ENCODE measurements at places on chromosomes 12 and 14.

DNA sequence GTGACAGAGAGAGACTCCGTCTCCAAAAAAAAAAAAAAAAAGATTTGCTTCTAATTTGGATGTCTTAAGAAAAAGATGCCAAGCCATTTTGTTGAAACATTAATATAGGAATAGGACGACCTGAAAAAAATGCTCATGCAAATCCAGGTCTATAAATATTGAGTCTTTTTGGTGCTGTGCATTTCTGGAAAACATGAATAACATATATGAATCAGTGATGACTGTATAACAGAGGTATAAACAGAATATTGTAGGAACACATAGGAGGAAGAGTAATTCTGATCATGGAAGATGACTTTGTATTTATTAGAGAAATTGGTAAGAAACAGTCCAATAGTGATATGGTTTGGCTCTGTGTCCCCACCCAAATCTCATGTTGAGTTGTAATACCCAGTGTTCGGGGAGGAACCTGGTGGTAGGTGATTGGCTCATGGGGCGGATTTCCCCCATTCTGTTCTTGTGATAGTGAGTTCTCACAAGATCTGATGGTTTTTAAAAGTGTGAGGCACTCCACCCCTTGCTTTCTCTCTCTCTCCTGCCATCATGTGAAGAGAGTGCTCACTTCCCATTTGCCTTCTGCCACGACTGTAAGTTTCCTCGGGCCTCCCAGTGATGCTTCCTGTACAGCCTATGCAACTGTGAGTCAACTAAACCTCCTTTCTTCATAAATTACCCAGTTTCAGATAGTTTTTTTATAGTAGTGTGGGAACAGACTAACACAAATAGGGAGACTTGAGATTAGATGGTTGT is 3.0 kb upstream of the SRSF5 start:
- no peak for DNase-seq

DNA sequence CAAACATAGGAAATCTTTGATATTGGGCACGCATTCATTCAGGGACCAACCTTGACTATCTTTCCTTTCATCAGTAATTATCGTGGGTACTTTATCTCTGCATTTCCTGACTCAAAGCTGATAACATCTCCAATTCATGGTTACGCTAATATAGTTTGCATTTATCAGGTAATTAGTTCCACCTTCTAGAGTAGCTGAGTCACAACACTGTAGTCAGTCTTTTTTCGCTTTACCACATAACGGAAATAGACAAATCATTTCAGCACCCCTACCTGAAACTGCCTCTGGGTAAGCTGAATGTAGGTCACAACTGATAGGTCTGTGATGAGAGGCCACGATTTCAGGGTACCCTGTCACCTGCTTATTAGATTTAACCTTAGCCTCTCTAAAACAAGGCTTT is 36.7 kb upstream of the IL22 start:
- no peak for DNase-seq

- DNase-seq, result no peak
Measured at GRCh38 chr14:62952226-62952625, 93.0 kb downstream of the KCNH5 start.

DNA sequence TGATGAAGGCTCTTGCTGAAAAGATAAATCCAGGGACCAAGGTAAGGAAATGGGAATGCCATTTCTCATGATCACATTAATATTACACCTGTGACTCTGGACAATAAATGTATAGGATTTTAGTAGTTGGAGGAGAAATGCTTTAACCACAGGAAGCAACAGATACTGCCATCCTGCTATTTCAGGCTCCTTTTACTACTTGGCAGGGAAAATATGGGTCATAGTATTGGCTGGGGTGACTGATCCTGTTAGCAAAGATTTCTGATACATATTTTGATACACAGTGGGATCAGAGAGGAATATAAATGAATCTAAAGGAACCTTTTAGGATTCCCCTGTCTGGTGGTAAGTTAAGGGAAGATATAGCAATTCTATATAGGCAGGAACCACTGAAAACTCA is 115.0 kb downstream of the IGF1 start:
- DNase-seq, result no peak

- no peak for DNase-seq
Measured at GRCh38 chr12:91817517-91817916, 328.1 kb downstream of the BTG1 start.

GRCh38 chr12:126676434-126676833 is 1590.5 kb upstream of the TMEM132C start:
- DNase-seq, result no peak

DNA sequence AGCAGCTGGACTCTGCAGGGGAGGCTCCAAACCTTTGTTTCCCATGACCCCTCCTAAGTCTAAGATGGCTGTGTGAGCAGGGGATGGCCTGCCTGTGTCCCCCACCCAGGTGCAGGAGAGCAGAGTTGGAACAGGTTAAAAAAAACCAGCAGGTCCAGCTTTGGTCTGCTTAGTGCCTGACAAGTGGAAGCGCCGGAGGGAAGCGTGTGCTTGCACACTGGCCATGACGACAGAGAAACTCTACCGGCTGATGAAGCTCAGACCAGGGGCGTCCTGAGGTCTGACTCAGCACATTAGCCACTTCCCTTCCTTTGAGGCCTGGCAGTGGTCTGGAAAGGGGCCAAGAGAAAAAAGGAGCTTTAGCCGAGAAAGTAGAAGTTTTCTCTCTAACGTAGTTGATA is 280.1 kb downstream of the VRK1 start:
- DNase-seq, result no peak

DNA sequence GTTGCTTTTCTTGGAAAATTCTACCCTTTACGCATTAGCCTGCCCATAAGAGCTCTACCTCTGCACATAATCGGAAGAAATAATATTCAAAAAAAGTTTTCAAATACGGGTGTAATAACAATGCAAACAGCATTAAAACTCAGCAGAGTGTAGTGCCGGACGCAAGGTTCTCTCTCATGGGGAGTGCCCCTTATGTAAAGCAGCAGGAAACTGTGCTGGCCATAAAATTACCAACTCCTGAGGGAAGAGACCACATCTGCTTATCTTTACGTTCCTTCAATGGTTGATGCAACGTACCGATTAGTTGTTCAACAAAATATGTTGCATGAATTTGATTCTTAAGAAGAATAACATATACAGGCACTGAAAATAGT is 118.7 kb upstream of the TMCC3 start:
- DNase-seq, result no peak

DNA sequence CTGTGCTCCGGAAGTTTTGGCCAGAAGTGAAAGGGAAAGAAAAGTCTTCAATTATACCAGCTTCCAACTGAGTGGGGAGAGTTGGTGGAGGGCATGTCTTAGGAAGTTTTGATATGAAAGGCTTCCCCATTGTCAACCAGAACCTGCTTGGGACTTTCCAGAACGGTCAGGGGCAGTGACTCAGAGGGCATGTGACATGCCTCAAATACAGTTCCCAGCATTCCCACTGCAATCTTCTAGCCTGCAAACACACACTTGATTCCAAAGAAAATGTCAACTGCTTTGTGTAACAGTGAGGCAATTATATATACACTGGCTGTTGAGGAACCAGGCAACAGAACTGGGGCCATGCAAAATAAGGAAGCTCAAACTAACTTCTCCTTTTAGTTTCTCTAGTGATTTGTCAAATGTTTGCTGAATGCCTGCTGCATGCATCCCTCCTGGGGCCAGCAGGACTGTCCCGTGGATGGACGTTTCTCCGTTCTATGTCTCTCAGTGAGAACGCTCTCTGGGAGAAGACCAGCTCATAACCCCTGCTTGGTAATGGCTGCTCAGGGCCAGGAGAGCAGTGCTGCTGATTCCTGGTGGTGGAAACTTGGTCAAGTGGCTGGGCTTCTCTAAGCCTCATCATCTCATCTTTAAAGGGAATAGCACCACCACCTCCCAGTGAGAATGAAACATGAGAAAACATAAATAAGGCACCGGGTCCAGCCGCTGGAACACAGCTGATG is 18.3 kb downstream of the SLC25A47 start:
- DNase-seq, result no peak

DNA sequence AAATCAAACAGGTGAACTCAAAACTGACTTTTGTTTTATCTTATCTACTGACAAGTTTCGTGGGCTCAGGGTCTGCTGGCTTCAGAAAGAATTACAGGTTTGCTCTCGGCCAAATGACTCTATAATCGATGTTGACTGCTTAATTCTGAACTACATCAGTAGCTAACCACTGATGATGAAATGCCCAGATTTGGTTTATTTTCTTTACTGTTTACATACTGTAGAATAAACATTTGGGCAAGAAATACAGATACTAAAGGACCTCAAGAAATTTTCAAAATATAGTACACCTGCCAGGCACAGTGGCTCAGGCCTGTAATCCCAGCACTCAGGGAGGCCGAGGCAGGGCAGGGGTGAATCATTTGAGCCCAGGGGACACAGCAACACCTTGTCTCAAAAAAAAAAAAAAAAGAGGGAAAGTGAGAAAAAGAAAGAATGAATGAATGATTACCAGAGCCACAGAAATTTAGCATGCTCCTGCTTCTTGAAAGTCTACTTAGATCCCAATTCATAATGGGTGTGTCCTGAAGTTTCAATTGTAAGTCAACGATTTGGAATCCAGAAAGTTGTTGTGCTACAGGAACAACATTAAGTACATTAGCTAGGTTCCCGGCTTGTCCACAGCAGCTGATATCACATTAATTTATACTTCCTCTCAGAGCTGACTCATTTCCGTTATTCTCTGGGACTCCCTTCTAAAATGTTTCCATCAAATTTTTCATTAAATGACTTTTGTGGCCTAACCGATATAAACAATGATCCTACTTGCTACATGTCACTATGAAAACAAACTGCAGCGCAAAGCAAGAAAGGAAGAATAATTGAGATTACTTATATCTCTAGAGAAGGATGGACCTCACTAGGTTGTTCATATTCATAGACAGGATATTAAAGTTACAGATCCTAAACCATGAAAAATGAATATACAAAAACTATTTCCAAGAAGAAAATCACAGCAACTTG is 134.3 kb downstream of the MED13L start:
- DNase-seq, result no peak

GRCh38 chr14:106586098-106586704 is 1059.8 kb downstream of the TMEM121 start:
- DNase-seq, result no peak

- no peak for DNase-seq
Measured at GRCh38 chr12:131784909-131785762, 43.1 kb upstream of the MMP17 start.

GRCh38 chr14:35336494-35337268 is 44.5 kb downstream of the PSMA6 start:
- no peak for DNase-seq

GRCh38 chr12:24530689-24531088 is 418.2 kb downstream of the BCAT1 start:
- DNase-seq, result no peak
